ENCODE measurements at places on chromosomes 7 and 10.

DNA sequence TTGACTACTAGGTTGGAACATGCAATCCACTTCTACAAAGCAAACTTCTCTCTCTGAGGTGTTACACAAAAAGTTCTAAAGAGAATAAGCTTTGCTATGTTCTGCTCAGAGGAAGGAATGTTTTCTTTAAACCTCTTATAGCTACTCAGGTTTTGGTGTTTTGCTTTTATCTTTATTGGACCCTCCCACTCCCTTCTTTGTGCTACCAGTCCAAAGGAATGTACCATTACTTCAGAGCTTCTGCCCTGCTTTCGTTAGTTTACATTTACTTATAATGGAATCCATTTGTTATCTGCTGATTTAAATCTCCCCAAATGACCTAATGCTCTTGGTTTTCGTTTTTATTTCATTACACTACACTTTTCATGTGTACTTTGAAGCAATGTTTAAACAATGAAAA, 154.9 kb downstream of the ATE1 start:
- DNase-seq, result no peak

GRCh38 chr10:86848747-86849146, 92.3 kb downstream of the BMPR1A start:
- no peak for DNase-seq

DNA sequence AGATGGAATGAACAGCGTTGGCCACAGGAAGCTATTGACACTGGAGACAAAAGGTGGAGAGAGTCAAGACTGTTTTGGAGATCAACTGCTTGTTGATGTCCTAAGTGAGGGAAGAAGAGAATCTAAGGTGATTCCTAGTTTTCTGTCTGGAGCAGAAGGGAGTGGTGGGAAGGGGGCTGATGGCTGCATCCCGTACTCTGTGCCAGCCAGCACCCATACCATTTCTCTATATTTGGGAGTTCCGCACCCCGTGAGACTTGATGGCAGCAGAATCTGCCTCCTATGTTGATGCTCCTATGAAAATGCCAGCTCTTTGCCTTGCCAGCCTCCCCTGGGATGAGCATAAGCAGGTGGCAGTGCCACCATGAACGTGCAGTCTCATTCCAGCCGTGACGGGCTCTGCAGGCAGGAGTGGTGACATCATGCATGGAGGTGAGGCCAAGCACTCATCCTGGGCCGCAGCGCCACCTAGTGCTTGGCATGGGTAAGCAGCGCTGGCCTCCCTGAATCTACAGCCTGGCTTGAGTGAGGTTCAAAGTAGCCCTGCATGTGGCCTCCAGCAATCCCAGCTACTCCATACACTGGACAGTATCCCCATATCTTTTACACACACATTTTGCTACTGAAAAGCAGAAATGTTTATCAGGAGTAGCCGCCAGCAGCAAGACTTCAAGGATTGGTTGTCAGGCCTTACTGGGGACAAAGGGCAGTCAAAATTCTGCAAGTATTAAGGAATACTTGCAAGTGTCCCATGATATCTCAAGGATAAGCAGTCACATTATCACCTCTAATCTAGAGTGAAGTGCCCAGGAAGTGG, 43.0 kb downstream of the PODXL start:
- peak; percentile 87 for DNase-seq

DNA sequence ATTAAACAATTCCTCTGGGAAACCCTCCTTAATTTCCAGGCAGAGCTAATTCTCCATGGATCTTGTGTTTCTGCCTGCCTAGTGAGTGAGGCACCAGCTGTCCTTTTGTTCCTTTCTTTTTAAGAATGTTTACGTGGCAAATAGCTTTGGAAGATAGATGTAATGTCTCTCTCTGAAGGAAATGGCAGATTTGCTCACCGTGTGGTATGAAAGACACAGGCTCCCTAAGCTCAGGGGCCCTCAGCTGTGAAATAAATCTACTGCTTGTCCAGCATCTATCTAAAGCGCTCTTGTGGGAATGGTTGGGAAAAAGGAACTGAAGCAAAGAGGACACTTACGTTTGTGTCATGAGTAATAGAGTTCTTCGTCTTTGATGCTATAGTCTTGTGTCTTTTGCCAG, 64.6 kb downstream of the FAS start:
- no peak for DNase-seq

- no peak for DNase-seq
These were observed 31.7 kb downstream of the ARHGAP12 start for GRCh38 chr10:31896968-31897384.

All from stimulated activated naive CD8-positive, alpha-beta T cell treated with anti-CD3 and anti-CD28 coated beads, Interleukin-15, Interleukin-2, amounts not matched to agents 100 U/mL and 50 U/mL, for 24 hours (primary cell).